ENCODE measurements at places on chromosomes 3 and 15. TPM values are rescaled to one million over a fixed set of nuclear protein-coding genes. Genes with fewer than 3 reads are reported as not detected.

Gene PLAAT1
- not detected for polyA plus RNA-seq

Gene FGD5
- polyA plus RNA-seq: not detected

Gene BFSP2
- polyA plus RNA-seq: 0.50 TPM

Gene ETV5
- 0.12 TPM for polyA plus RNA-seq

Gene P2RY13
- polyA plus RNA-seq: 0.13 TPM

Gene CACNA1D
- not detected for polyA plus RNA-seq

Gene GCNT3
- polyA plus RNA-seq: not detected

Gene PYGO1
- polyA plus RNA-seq: not detected

Gene ZNF774
- 0.26 TPM for polyA plus RNA-seq

GRCh38 chr3:122948408-122948807 lies 79.2 kb downstream of the SEMA5B start:
- no peak for DNase-seq

- no peak for DNase-seq
These were observed 36.1 kb downstream of the RAB6B start for GRCh38 chr3:133859381-133860234.

DNA sequence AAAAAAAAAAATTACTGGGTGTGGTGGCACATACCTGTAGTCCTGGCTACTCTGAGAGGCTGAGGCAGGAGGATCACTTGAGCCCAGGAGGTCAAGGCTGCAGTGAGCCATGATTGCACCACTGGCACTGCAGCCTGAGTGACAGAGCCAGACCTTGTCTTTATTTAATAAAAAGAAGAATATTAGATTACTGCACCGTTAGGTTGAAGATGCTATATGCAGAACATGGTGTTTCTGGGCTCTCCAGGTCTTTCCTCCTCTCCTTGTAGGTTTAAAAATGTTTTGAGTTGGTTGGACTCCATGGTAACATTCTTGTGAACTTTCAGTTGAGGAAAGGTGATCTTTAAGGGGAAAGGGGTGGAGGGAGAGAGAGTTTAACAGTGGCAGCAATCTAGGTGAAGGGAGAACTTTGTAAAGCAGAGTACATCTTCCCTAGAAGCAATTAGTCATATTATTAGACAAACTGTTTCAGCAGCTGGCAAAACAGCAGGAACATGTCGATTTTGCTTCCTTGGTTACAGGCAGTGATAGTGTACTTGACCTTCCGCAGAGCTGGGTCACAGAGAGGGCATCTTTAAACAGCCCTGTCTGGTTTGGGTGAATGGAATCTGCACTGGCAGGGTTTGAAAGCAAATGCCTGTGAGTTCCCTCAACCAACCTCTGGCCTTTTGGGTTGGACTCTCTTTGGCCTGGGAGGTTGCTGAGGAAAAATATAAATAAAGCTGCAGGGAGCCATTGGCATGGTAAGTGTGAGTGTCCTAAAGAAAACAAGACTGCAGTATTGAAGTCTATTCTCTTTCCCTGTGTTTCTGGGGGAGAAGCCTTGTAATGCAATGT lies 42.8 kb downstream of the NR2C2 start:
- no peak for DNase-seq

DNA sequence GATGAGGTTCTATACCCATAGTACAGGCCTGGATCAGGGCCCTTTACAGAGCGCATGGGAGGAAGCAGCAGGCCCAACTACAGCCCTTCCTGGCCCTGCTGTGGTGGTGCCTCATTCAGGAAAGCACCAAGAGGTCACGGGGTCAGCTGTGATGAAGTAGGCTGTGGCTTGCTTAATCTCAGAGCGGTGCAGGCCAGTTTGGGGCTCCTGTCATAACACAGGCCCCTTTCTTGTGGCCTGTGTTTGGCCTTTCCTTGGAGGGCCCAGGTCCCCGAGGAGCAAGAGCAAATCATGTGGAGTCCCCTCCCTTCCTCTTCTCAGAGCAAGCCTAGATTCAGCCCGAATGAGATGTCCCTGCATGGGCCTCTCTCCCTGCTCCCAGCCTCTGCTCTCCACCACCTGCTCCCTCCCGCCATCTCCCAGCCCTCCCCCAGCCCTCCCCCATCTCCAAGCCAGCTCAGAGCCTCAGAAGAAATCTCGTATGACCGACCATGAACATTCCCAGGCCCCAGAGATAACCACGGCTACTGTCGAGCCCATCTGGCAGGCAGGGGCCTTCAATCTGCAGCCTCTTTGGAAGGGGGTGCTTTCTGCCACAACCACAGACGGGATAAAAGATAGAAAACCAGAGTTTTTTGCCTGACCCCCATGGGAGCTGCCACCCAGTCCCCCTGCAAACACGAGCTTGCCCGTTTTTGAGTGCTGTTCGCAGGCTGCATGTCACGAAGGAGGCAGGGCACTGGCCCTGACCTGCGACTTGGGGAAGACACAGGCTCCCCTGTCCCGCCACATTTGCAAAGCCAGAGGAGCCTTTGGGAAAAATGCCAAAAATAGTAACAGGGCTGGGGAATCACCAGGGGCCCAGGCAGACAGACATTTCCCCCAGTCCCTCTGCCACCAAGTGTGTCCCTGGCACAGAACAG lies 32.3 kb upstream of the DUSP7 start:
- DNase-seq: no peak

GRCh38 chr3:142925140-142925539 lies 36.3 kb upstream of the PCOLCE2 start:
- no peak for DNase-seq

GRCh38 chr15:39581793-39582285 lies 960 bp downstream of the THBS1 start:
- no peak for DNase-seq

- peak; percentile 59 for DNase-seq
These were observed 13.2 kb upstream of the TIPARP start for GRCh38 chr3:156661155-156661554.

DNA sequence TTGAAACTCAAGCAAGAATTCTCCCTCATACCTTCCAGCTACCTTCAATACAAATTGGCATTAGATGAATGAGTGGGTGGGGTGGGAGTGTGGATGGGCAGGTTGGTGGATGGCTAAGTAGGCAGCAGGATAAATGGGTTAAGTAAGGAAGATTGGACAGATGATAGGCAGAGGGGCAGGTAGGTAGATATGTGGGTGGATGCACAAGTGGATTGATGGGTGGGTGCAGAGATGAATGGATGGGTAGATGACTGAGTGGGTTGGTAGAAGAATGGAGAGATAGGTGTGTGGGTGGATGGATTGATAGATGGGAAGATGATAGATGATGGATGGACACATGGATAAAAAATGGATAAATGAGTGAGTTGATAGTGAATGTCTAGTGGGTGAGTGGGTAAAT lies 27.6 kb downstream of the VIPR1 start:
- no peak for DNase-seq

- DNase-seq: no peak
These were observed 466.3 kb downstream of the NAALADL2 start for GRCh38 chr3:175325440-175325839.

GRCh38 chr15:66907826-66908743 lies 157.3 kb upstream of the SMAD3 start:
- DNase-seq: peak; percentile 71

DNA sequence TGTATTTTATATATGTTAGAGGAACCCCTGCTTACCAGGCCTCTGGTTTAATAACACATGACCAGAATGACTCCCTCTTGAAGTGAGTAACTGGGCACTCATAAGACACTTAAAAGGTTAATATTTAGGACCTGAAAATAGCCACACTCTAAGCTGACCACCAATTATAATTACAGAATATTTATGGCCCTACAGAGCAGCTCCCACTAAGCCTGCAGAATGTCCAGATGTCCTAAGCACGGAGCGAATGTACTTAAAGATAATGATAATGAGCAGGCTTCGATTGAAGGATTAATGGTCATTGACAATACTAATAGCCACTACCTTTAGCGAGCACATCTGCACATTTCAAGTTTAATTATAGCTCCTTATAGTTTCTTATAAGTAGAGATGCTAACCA lies 22.8 kb upstream of the KCTD6 start:
- no peak for DNase-seq

GRCh38 chr3:12948891-12949711 lies 107.7 kb upstream of the RPL32 start:
- no peak for DNase-seq

All from B cell (primary cell).